ENCODE measurements at places on chromosomes 16 and 17. TPM values are rescaled to one million over a fixed set of nuclear protein-coding genes. Genes with fewer than 3 reads are reported as not detected.

Gene RPUSD1
- total RNA-seq: 14.4 TPM

GRCh38 chr16:88208112-88208511 lies 174.6 kb upstream of the ZNF469 start:
- ATAC-seq: no peak

- ATAC-seq: no peak
Measured at GRCh38 chr16:15518381-15519351, 84.3 kb downstream of the BMERB1 start.

- ATAC-seq: no peak
Measured at GRCh38 chr16:88487920-88488851, 35.1 kb downstream of the ZFPM1 start.

Measured in esophagus mucosa (tissue), 1 donor.